HEK293T (cell line): ENCODE measurements at places on chromosomes 3 and 15.

DNA sequence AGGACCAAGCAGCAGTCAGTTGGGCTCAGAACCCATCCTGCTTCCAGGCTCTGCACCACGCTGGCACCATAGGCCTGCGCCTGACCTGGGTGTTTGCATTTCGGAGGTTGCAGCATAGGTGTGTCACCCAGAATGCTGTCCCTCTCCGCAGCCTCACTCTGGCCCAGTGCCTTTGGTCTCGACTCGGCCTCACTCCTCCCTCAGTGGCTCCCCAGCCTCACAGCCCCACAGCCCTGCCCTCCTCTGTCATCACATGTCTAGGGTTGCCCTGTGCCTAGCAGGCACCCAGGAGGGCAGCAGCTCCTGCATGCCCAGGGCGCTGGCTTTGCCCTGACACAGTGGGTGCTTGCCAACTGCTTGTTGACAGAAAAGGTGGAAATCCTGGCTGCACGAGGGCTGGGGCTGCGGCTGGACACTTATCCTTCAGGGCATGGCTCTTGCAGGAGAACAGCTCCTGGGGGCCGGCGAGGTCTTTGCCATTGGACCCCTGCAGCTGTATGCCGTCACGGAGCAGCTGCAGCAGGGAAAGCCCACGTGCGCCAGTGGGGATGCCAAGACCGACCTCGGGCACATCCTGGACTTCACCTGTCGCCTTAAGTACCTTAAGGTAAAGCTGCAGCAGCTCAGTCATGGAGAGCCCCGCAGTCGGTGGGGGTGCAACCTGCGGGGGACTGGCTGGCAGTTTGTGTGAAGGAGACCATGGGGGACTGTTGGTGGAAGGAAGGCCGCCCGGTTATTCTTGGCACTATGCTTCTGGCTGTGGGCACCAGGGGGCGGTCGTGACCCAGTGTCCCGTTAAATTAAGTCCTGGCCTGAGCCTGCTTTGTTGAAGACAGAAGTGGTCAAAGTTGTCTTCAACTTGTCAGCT, 16.2 kb downstream of the NISCH start:
- DNase-seq, result peak; percentile 60

DNA sequence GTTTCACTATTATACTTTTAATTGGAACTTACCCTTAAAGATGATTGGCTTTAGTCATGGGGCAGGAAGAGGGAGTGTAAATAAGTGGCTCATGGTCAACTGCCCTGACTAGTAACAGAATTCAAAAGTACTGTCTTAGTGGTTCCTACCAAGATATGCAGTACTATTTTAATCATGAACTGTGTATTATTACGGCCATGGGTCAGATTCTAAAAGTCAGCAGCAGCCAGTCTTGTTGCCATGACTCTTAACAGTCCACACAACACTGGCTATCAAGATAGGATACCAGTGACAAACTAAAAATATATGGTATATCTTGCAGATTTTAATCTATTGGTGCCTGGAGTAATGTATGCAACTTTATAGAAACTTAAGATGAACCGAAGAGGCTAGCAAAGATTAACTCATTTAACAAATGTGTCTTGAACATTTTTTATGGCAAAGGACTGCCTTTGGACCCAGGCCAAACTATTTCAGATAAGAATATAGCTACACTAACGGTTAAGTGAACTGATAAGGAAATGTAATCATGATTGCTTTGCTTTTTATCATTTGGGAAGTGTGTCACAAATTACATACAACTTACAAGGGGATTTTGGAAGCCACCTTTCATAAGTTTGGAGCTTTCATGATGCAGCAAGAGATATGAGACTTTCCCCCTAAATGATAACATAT, 163.7 kb downstream of the TCF12 start:
- DNase-seq, result peak; percentile 13

GRCh38 chr15:38255690-38256089, 3.1 kb downstream of the SPRED1 start:
- no peak for DNase-seq

DNA sequence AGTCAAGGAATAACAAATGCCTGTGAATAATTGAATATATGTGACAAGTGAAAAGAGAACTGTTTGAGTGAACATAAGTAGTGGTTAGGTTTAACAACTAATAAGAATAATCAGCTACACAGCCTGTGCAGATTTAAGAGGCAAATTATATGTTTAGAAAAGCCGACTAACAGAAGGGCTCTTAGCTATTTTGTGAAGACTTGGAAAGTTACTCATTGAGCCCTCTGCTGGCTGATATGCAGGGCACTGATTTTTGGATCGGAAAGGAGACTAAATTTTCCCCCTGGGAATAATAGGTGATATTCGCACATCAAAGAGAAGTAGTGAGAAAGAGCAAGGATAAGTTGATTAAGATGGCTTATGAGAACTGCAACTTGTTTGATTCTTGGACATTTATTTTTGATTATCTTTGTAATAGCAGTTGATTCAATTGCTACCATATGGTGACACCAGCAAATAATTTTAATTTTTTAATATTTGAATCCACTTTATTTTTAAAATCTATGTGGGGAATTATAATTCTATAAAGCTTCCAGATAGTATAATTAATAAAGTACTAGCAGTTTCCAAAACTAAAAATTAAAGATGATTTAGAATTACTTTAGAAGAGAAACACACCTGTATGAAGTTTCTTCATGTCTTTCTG, 156.2 kb downstream of the NLGN1 start:
- peak; percentile 45 for DNase-seq

- DNase-seq, result no peak
Observed at GRCh38 chr15:90209591-90209990, 8.5 kb downstream of the SEMA4B start.

DNA sequence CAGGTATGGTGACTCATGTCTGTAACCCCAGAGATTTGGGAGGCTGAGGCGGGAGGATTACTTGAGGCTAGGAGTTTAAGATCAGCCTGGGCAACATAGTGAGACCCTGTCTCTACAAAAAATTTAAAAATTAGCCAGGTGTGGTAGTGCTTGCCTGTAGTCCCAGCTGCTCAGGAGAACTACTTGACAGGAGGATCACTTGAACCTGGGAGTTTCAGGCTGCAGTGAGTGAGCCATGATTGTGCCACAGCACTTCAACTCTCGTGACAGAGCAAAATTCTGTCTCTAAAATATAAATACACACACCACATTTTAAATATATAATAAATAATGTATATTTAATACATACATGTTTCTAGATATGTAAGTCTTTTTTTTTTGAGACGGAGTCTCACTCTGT, 53.5 kb upstream of the TEX264 start:
- DNase-seq, result no peak

- no peak for DNase-seq
Observed at GRCh38 chr15:69417581-69417980, 3.4 kb downstream of the KIF23 start.

GRCh38 chr15:60972301-60972700, 256.8 kb downstream of the RORA start:
- no peak for DNase-seq

DNA sequence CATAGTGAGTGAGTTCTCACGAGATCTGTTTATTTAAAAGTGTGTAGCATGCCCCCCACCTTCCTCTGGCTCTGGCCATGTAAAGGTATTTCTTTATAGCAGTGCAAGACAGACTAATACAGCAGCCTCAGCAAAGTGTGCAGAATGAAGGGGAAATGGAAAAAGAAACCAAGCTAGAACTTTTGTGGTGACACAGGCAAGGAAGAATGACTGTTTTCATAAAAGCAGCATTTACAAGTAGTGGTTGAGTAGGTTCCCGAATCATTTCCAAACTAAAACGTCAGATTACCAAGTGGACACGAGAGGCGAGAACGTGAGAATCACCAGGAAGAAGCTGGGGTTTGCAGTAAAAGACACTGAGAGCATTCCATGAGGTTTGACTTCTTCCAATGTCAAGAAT, 100.2 kb upstream of the AKAP13 start:
- DNase-seq, result no peak

- no peak for DNase-seq
Observed at GRCh38 chr3:32297366-32297765, 58.9 kb downstream of the CMTM8 start.

- DNase-seq, result no peak
Observed at GRCh38 chr3:39388741-39389248, 5.6 kb downstream of the SLC25A38 start.

GRCh38 chr3:196236223-196236622, 19.9 kb downstream of the SLC51A start:
- DNase-seq, result no peak

DNA sequence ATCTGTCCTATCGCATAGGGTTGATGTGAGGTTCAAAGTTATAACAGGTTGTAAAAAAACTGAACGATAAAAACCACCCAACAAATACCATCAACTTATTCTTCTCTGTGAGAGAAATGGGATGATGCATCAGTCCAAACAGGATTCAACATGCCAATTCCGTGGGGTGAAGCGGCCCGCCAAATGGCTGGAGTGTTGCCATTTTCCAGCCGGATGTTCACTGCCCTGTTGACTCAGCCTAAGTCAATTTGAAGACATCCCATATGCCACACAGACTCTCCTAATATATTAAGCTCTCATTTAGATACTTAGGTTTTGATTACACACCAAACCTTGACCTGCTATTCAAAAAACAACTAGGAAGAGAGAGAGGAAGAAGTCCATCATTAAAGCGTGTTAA, 311.1 kb downstream of the VPS13C start:
- DNase-seq, result no peak

DNA sequence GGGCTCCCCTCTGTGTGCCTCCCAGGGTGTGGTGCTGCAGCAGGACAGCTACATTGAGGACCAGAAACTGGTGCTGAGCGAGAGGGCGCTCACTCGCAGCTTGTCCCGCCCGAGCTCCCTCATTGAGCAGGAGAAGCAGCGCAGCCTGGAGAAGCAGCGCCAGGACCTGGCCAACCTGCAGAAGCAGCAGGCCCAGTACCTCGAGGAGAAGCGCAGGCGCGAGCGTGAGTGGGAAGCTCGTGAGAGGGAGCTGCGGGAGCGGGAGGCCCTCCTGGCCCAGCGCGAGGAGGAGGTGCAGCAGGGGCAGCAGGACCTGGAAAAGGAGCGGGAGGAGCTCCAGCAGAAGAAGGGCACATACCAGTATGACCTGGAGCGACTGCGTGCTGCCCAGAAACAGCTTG, 53.7 kb downstream of the KLHL25 start:
- no peak for DNase-seq

GRCh38 chr3:195699860-195700259, 20.9 kb upstream of the MUC20 start:
- DNase-seq, result no peak

DNA sequence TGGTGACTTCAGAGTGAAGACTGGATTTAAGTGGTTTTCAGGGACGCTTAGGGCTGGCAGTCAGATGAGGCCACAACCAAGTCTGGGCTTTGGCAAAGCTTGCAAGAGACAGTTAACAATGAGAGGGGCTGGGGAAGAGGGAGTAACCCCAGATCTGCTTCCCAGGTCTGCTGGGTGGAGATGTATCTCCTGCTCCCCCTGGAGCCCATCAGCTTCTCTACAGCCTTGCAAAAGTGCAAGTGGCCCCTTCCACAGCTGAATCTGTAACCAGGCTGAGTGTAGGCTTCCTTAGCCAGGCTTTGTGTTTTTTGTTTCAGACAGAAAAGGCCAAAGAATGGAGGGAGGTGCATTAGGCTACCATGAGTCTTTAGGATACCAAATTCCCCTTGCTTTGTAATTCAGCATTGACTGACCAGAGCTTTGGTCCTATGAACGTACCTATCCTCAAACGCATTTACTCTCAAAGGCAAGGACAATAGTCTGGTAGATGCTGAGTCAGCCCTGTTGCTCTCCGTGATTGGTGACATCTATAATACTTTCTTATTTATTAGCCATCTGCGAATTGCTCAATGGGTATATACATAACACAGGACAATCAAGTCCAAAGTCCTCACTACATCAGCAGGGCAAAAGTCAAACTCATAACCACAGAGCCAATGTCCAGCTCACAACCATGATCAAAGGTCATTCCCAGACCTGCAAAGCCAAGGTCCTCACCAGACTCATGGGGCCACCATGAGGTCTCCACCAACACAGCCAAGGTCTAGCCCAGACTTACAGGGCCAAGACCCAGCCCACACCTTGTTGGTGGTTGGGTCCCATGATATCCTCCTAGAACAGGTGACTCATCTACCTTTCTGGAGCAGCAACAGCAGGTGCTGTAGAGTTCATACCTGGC, 17.1 kb downstream of the CCDC13 start:
- peak; percentile 42 for DNase-seq

DNA sequence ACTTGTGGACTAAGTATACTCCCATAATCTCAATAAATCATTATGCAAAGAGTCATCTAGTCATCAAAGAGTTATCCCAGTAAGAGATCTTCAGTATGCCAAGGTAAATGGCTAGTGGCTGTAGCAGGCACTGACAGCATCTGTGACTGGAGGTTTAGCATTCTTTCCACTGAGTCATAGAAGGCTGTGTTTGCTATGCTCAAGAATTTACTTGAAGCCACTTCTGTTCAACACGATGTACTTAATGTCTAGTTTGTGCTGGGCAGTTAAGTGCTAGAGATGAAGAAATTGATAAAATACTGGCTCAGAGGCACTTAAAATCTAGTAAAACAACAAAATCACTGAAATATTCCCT, 13.0 kb downstream of the ZBED2 start:
- DNase-seq, result no peak

DNA sequence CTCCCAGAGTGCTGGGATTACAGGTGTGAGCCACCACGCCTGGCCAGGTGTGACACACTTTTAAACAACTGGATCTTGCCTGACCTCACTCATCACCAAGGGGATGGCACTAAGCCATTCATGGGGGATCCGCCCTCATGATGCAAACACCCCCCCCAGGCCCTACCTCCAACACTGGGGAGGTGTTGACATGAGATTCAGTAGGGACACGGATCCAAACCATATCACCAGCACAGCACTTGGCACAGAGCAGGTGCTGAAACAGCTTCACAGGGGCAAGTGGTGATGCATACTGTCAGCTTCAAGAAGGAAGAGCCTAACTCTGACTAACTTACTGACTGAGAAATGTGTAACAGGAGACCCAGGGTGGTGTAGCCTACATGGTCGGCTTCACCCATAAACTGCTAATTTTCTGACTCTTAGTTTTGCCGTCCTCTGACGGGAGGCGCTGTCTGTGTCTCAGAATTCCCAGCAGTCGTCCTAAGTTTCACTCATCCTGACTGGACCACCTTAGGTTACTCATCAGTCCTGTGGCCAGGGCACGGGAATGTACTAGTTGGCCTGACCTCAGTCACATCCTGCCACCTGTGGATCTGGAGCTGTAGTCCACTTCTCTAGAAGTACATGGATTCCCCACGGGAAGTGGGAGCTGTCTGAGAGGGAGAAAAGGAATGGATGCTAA, 81.9 kb upstream of the PLXNA1 start:
- DNase-seq, result no peak

DNA sequence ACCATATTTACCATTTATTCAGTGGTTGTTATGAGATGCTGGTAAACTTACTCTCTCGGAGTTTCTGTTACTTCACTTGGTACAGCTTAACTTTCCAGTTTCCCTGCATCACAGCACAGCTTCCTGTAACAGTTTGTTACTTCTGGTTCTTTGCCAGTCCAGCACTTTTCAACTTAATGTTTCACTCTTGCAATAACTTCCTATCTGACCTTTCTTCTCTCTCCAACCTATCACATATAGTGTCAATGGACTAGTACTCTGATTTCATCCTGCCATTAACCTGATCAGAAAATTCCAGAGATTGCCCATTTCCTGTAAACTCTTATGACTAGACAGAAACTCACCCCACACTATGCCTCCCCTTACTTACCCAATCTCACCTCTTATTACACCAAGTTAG, 3.9 kb upstream of the ATP11B start:
- no peak for DNase-seq

GRCh38 chr3:71135373-71136088, 448.0 kb downstream of the FOXP1 start:
- no peak for DNase-seq

GRCh38 chr3:550471-550870, 353.9 kb downstream of the CHL1 start:
- no peak for DNase-seq

- DNase-seq, result no peak
Observed at GRCh38 chr15:101528108-101528916, 38.8 kb upstream of the PCSK6 start.
